ENCODE measurements at places on chromosomes 1 and 21. TPM values are rescaled to one million over a fixed set of nuclear protein-coding genes. Genes with fewer than 3 reads are reported as not detected.

DNA sequence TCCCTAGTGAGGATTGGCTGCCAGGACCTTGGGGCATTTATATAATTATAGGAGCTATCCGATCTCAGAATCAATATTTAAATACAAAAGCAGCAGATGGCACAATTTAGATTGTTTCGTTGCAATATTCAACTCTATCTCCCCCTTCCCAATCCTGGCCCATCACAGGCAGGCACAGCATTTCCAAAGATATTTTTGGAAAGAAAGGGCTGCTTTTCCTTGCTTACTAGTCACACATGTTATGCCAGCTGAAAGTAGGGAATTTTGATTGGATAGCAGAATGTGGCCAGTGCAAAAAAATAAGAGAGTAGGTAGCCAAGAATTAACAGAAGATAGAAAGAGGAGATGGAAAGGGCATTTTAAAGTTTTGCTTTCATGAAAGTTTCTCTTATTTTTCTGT lies 37.9 kb downstream of the IL12RB2 start:
- no peak for DNase-seq

MRAP gene
- not detected for total RNA-seq

DNA sequence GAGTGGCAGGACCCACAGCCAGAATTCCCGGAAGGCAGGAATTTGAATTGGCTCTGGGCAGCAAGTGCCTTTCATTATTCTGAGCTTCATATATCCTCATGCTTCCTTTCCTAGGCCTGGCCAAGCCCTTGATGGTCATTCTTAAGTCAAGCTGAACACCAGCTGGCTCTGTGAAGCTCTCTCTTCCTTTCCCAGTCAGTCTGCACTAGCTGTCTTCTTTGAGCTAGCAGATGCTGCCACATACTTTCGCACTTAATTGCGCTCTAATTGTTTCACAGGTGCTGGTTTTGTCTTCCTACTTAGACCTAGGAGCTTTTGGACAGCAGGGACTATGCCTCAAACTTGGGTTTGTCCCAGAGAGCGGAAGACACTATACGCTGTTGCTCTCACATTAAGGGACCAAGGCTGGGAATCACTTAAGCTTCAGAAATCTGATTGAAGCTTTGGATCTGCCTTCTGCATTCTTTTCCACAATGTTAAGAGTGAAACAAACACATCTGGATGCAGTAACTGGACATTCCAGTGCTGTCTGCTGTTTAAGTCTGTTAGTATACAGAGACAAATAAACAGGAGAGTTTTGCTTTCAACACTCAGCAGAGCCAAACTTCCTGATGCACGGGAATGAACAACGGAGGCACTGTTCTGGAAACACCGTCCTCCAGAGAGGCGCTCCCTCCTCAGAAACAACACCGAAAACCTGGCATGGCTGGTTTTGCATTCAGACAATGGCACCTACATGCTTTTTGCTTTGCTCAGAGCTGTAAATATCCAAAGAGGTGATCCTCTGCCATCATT lies 2.2 kb downstream of the TLR5 start:
- no peak for DNase-seq

DNA sequence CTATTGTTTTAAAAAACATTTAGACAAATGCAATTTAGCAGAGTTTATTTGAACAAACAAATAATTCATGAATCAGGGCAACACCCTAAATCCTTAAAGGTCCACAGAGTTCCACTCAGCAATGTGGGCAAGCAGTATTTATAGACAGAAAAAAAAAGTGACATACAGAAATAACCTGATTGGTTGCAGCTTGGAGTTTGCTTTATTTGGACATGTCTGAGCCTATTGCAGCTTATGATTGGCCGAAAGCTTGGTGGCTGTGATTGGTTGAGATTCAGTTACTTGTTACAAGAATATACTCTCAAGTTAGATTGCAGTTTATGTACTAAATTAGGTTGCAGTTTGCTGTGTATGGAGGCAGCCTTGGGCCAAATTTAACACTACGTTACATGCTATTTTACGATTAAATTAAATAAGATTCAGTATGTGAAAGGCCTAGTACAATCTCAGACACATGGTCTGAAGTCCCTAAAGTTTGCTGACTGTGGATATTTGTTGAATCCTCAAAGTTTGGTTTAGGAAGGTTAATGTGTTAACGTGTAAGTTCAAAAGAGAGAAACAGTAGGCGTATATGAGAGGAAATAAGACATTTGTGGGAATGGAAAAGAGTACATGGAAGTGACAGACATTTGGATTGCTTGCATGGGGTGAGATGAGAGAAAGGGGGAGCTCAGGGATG lies 6.9 kb upstream of the CAMSAP2 start:
- no peak for DNase-seq

PCAT6 gene
- total RNA-seq: 0.37 TPM

- DNase-seq: no peak
These were observed 42.9 kb upstream of the LGALS8 start for GRCh38 chr1:236480758-236481436.

GRCh38 chr1:9368356-9368755 lies 75.7 kb downstream of the SPSB1 start:
- no peak for DNase-seq

DNA sequence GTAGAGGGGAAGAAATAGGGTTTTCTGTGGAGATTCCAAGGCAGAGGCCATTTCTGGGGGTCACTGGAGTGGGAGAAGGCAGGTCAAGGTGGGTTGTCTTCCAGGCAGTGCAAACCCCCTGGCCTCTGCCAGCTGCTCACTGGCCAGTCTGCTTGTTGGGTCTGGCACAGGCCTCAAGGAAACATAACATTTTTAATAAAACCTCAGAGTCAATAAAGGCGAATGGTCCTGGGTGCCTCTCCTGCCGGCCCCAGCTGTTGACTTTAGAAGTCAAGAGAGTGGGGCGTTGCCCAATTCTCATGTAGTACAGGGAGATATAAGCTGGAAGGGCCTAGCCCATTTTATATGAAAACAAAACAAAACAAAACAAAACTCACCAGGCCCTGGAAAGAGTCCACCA lies 36.6 kb downstream of the RUNX3 start:
- no peak for DNase-seq

DNA sequence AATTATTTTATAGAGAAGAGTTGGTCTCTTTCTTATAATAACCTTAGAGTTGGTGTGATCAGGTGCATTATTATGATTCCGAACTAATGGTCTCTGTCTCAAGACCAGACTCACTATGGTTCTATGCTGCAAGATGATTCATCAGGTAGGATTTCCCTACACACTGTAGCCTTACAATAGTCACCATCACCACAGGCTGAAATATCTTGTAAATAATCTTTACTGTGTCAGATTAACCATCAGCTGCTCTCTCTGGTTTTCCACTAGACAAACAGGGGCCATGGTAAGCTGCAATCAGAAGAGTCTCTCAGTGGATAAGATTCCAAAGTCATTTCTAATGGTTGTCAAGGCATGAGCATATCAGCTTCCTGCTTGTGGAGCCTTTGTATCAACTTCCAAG lies 4.4 kb upstream of the GBP4 start:
- no peak for DNase-seq

GRCh38 chr1:159737238-159737916 lies 23.0 kb upstream of the CRP start:
- no peak for DNase-seq

ACKR1 gene
- not detected for total RNA-seq

RORC gene
- total RNA-seq: 1.4 TPM

- no peak for DNase-seq
These were observed 21.9 kb upstream of the PKN2 start for GRCh38 chr1:88661951-88662699.

GRCh38 chr1:92168657-92169056 lies 49.1 kb upstream of the C1orf146 start:
- DNase-seq: no peak

- DNase-seq: no peak
These were observed 329.5 kb downstream of the SIPA1L2 start for GRCh38 chr1:232300466-232300865.

DNA sequence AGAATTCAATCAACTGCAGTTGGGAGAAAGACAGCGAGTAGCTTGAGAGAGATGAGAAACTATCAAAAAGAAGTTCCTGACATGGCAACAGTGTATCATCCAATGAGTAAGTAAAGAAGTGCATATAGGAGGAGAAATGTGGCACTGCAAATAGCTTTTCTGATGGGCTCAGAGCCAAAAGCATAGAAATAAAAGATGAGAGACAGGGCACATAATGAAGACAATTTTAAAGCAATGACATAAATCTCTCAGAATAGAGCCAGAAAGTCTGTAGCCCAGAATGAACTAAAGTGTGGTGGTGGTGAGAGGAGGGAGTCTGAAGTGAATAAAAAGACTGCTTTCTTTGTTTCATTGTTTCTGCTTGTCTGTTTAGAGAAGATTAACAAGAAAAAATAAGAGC lies 34.3 kb downstream of the TNFSF18 start:
- DNase-seq: no peak

DNA sequence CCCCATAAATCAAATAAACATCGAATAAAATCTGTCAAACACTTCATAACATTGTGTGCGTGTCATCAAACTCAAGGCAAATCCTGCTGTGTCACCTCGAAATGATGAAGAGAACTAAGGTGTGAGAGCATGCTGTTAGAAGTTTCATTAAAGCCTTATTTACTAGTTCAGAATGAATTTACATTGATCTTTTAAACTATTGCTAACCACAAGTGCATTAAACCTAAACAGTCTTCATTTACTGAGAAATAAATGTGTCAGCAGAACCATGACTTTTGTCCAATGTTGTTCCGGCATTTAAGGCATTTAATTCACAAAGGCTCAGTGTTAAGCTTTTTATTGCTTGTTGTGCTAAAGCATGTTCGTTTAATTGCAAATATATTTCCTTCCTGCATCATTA lies 474.4 kb downstream of the SETD4 start:
- DNase-seq: no peak

ADGRB2 gene
- total RNA-seq: 0.24 TPM

DNA sequence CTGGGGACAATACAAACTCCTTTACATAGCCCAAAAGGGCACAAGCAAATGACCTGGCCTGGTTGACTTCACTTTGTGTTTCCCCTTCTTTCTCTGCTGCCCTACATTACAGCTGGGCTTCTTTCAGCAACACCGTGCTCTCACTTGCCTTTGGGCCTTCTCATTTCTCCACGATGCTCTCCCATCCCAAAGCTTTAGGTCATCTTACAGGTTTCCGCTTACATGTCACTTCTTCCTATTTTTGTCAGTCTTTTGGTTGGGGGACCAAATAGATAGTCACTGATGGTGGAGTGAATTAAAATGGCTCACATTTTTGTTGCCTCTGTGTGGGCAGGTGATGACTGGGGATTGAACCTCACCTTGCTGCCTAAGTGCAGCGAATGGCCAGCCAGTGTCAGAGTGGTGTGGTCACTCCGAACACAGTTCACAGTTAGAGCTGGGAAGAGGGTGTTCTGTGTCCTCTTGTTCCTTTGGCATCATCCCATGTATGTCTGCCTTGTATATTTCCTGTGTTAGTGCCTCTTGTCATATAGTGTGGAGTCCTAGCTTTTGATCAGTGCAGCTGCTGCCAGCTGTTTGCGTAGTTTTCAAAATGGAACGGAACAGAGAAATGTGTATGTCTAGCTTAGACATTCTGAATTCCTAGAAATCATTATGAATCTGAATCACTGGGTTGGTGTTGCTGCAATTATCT lies 134.8 kb downstream of the NOS1AP start:
- DNase-seq: no peak

GRCh38 chr1:5991381-5992025 lies 722 bp downstream of the NPHP4 start:
- DNase-seq: peak; percentile 23

LCE2B gene
- total RNA-seq: not detected

TTC4 gene
- 30.2 TPM for total RNA-seq

NBPF4 gene
- total RNA-seq: not detected

GRCh38 chr1:23222742-23223141 lies 5.4 kb upstream of the HTR1D start:
- no peak for DNase-seq

FBXO2 gene
- 1.1 TPM for total RNA-seq

GRCh38 chr1:36224537-36225282 lies 467 bp downstream of the THRAP3 start:
- DNase-seq: no peak
